ENCODE measurements at places on chromosomes 4 and X. TPM values are rescaled to one million over a fixed set of nuclear protein-coding genes. Genes with fewer than 3 reads are reported as not detected.

GRCh38 chr4:155973639-155974475, 20.2 kb upstream of the CTSO start:
- no peak for DNase-seq
- H3K27me3 ChIP-seq, result no peaks in the 10 kb centered on the region
- no peaks in the 10 kb centered on the region for H3K36me3 ChIP-seq
- no peaks in the 10 kb centered on the region for H3K4me1 ChIP-seq
- H3K4me3 ChIP-seq, result no peak overlapping the region
- no peak overlapping the region for H3K27ac ChIP-seq

The GUCY1A1 gene
- 2.4 TPM for total RNA-seq

The ERAS gene
- not detected for total RNA-seq

The DGKQ gene
- total RNA-seq, result 11.9 TPM

The GAGE2A gene
- not detected for total RNA-seq

DNA sequence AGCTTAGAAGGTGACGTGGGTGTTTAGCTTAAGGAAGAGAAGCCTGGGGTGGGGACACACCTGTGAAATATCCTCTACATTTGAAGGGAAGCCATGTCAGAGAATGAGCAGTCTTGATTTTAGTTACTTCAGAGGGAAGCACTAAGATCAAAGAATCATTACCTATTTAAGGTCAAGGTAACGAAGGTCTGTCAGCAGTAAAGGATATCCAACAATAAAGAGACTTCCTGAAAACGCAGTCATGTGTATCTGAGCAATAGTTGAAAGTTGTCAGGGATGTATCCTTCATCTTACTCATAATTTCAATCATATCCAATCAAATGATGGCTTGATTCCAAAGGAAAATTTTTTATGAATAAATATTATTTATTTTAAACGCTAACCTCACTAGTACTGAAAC, 33.5 kb downstream of the IGFBP7 start:
- no peak overlapping the region for H3K4me3 ChIP-seq
- H3K27ac ChIP-seq, result no peak overlapping the region
- H3K27me3 ChIP-seq, result no peaks in the 10 kb centered on the region
- DNase-seq, result no peak

The WNK3 gene
- 0.61 TPM for total RNA-seq

DNA sequence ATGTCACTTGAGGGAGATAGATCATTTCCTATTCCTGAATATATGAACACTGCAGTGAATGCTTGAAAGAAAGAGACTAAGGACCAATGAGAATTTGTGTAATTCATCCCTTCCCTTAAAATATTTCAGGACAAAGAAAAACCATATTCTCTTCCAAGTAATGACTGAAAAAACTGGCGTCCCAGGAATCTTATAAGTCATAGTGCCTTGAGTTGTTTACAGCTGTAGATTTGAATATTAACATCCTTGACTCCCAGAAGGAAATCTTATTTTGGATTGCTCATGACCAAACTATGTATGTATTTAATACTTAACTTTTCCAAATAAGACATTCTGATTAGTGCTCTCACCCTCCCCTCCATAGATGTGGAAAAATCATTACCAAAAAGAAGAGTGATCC, 55.5 kb downstream of the CLDN22 start:
- H3K36me3 ChIP-seq, result no peaks in the 10 kb centered on the region
- no peak for DNase-seq
- H3K27ac ChIP-seq, result no peak overlapping the region
- no peaks in the 10 kb centered on the region for H3K4me1 ChIP-seq

The GPM6B gene
- total RNA-seq, result 5.3 TPM

DNA sequence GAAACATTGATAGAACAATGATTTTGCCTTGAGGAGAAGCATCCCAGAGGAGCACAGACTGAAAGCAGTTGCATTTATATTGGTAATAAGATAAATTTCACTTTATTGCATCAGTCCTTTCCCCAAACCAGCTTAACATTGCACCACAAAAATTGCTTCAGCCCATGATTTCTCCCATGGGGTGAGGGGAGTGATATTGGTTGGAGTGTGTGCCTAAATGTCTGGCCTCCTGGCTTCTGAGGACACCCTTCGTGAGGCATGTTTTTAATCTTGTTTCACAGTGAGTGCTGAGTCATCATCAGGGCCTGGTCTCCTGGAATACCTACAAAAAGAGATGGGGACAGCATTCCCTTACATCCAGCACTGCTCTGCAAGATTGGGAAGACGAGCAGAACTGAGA, 487.9 kb downstream of the C4orf33 start:
- H3K27ac ChIP-seq, result no peak overlapping the region
- H3K36me3 ChIP-seq, result no peaks in the 10 kb centered on the region
- DNase-seq, result no peak
- no peaks in the 10 kb centered on the region for H3K27me3 ChIP-seq

The SMIM31 gene
- total RNA-seq, result not detected

Measured in esophagus squamous epithelium (tissue), 5 donors.